Bone marrow (tissue), 2 donors: ENCODE measurements at places on chromosomes 4 and X.

DNA sequence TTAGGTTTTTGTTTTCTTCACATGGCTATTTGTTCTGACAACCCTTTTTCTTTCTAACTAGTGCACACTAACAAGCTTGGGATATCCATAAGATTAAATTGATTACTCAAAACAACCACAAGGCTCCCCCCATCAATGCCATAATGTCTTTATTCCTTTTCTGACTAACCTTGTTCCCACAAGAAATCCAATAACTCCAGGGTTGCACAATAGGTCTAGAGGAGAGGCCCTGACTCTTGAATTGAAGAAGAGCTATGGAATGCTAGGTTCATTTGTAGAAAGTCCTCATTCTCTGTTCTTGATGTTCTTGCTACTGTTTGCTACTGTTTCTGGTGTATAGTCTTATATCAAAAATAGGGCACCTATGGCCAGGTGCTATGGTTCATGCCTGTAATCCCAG lies 71.0 kb downstream of the PRRG1 start:
- DNase-seq = no peak

- no peak for DNase-seq
Observed at GRCh38 chr4:183299464-183299863, 20.6 kb downstream of the CLDN22 start.

GRCh38 chr4:159016593-159017024 lies 86.3 kb upstream of the RAPGEF2 start:
- no peak for DNase-seq

- DNase-seq = no peak
Observed at GRCh38 chr4:17757621-17758020, 23.8 kb downstream of the FAM184B start.

GRCh38 chr4:155794589-155795236 lies 35.9 kb downstream of the GUCY1B1 start:
- no peak for DNase-seq

GRCh38 chr4:88008122-88008742 lies 797 bp downstream of the PKD2 start:
- DNase-seq = no peak

- no peak for DNase-seq
Observed at GRCh38 chrX:11953615-11954014, 184.7 kb upstream of the FRMPD4 start.

- DNase-seq = no peak
Observed at GRCh38 chr4:5782829-5783476, 72.0 kb downstream of the EVC start.

- no peak for DNase-seq
Observed at GRCh38 chr4:166531703-166532102, 658.7 kb downstream of the TLL1 start.

DNA sequence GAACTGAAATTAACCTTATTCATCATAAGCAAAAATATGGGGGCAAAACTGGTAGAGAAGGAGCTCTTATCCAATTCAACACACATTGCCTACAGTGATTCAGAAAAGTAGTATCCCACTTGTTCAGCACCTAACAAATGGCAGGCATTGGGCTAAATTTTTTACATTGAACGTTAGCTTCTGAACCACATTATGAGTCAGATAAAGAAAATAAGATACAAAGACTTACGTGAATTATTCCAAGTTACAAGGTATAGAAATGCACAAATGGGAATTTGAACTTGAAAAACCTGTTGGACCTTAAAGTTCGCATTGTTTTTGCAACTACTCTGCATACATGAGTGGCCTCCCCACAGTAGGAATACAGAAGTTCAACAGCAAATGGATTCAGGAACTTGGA lies 210.6 kb downstream of the LDB2 start:
- DNase-seq = no peak

- no peak for DNase-seq
Observed at GRCh38 chr4:12875640-12876243, 608.4 kb downstream of the RAB28 start.

DNA sequence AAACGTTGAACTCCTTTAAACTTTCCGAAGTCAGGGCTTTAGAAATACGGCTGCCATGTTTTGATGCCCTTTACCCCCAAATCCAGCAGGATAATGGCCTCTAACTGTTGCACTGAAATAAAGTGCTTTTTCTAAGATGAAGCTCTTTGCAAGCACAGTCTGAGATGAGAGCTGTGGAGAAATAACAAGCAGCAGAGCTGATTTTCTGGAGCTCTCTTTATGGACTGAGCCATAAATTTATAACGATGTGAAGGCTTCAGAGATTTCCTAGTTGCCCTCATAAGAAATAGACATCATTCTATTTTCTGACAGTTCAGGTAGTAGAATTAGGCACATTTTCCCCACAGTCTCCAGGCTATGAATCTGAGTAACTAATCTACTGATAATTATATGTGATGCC lies 567.3 kb downstream of the PDHA2 start:
- no peak for DNase-seq

GRCh38 chr4:174324236-174324635 lies 40.5 kb downstream of the CEP44 start:
- DNase-seq = no peak

DNA sequence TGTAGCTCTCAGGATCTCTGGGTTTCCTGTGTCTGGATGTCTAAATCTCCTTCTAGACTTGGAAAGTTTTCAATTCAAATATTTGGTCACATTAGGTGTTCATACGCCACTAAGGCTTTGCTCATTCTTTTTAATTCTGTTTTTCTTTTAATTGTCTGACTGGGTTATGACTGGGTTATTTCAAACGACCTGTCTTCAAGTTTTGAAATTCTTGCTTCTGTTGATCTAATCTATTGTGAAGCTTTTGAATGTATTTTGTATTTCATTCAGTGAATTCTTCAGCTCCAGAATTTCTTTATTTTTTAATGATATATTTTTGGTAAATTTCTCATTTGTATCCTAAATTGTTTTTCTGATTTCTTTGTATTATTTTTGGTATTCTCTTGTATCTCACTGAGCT lies 81.0 kb upstream of the PCDH10 start:
- no peak for DNase-seq

DNA sequence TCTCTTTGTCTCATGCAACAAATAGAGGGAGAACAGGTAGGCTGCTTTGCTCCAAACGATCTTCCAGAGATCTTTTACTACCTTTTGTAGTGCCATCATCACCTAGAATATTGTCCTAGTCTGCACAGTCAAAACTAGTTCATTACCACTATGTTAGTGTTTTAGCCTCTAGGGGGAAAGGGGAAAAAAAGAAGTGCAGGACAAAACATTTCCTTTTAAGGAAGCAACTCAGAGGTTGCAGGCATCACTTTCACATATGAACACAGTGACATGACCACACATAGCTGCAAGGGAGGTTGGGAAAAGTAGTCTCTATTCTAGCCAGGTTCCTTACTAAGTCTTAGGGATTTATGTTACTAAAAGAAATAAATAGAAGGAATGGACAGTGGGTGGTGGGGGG lies 39.3 kb upstream of the RAP2C start:
- DNase-seq = no peak

DNA sequence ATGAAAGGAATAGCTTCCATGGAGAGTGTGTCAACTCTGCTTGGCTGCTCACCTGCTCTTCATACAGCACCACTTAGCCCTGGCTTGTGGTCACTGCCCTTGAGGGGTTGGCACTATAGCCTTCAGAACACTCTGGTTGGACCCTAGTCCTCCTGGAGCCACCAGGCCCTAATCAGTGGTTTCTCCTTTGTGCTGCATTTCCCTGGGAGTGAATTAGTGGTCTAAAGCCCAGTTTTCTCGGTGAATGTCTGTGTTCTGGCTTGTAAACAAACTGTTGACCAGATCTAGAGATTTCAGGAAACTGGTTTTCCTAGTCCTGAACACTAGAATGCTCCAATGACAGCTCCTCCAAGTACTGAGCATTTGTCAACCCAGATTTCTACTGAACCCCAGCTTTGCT lies 28.6 kb upstream of the TMEM154 start:
- DNase-seq = no peak

DNA sequence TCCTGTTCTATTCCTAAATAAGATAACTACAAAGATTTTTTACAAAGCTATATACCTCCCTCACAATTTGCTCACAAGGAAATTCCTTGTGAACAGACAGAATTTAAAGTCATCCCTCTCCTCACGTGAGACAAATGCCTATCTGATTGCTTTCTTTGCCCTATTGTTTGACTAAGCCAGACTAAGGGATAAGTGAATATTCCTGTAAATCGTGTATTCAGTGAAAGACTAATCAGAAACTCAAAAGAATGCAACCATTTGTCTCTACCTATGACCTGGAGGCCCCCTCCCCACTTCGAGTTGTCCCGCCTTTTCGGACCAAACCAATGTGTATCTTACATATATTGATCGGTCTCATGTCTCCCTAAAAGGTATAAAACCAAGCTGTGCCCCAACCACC lies 15.3 kb upstream of the ZBTB33 start:
- no peak for DNase-seq

DNA sequence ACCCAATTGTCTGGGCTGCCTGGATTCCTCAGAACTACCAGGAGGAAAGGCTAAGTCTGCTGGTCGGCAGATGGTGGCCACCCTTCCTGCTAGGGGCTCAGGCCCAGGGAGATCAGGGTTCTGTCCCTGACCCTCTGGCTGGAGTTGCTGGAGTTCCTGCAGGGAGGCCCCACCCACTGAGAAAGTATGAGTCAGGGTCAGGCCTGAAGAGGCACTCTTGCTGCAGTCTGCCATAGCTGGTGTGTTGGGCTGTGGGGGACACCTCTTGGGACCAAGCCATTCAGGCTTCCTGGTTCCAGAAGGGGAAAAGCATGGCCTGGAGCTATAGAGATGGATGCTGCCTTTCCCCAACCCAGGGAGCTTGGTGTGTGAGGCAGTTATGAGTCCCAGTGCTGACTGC lies 40.4 kb upstream of the PCDH18 start:
- DNase-seq = no peak
